ENCODE measurements at places on chromosomes 11 and 22.

- no peak for DNase-seq
Measured at GRCh38 chr22:26174280-26174679, 5.0 kb downstream of the SEZ6L start.

DNA sequence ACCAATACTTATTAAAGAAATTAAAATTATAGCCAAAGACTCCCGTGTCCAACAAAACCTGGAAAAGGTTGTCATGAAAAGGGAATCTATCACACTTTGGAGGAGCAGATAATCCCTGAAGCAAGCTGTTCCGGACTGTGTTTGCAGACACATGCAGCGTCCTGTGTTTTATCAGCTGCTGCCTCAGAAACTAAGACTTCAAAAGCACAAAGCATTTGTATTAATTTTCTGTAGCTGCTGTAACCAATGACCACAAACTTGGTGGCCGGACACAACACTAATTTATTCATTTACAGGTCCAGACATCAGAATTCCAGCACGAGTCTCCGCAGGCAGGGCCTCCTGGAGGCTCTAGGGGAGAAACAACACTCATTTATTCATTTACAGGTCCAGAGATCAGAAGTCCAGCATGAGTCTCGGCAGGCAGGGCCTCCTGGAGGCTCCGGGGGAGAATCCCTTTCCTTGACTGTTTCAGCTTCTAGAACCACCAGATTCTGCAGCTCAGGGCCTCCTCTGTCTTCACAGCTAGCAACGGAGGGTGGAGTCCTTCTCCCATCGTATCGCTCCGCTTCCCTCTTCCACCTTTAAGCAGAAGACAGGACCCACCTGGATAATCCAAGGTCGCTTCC is 465.3 kb downstream of the BRD1 start:
- no peak for DNase-seq

DNA sequence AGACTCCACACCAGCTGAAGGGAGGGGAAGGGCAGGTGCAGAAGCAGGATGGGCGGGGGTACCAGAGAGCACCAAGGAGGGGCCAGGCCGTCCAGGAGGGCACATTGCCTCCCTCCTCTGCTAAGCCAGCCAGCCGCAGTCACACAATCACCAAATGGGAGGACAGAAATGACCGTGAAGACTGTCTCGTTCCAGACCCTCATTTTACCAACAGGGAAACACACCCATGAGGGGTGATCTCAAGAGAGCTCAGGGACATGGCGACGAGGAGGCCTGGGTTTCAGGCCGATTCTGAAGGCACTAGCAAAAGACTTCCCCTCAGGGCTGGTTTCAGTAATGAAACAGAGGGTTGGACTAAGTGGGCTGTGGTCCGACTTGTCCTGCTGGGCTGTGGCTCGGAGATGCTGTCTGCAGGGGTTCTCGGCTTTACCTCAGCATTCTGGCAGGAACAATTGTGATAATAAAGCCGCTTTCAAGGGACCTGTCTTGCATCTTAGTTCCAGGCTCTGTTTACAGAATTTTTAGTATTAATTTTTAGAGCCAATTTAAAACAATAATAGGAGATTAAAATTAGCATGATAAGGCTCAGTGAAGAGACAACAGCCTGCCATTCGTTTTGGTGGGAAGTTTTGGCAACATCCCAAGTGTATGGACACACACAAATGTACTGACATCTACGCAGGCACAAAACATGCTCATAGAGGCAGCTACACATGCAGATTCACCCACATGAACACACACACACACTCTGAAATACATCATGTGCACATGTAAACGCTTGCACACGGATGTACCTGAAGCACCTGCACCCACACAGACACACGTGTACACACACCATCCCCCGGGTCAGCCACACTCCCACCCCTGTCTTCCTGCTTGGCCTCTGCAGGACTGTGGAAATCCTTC is 2.0 kb upstream of the B3GAT1 start:
- no peak for DNase-seq

DNA sequence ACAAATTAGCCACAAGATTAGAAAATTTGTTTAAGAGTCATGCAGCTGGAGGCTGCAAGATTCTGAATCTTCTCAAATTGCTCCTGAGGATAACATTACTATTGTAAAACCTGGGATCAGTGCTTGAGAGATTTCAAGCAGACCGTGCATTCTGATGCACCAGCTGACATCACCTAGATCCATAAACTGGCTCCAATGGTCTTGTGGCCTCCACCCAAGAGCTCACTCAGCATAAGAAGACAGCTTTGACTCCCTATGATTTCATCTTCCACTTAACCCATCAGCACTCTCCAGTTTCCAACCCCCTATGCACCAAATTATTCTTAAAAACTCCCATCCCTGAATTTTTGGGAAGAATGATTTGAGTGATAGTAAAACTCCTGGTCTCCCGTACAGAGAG is 1007.9 kb upstream of the TENM4 start:
- no peak for DNase-seq

DNA sequence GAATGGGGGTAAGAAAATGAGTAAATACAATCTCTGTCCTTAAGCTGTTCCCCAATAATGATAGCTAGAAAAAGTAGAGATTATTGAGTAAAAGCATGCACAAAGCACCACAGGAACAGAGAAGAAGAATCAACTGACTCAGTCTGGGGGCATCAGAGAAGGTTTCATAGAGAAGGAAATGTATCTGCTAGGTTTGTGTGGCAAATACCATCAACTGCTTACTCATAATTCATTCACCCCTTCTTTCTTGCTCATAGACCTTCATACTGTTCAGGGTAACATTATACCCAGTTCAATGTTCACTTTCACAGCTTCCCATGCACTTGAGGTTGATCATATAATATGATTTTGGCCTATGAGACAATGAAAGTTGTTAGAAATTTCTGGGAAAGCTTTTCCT is 85.2 kb upstream of the SCUBE2 start:
- DNase-seq: no peak

DNA sequence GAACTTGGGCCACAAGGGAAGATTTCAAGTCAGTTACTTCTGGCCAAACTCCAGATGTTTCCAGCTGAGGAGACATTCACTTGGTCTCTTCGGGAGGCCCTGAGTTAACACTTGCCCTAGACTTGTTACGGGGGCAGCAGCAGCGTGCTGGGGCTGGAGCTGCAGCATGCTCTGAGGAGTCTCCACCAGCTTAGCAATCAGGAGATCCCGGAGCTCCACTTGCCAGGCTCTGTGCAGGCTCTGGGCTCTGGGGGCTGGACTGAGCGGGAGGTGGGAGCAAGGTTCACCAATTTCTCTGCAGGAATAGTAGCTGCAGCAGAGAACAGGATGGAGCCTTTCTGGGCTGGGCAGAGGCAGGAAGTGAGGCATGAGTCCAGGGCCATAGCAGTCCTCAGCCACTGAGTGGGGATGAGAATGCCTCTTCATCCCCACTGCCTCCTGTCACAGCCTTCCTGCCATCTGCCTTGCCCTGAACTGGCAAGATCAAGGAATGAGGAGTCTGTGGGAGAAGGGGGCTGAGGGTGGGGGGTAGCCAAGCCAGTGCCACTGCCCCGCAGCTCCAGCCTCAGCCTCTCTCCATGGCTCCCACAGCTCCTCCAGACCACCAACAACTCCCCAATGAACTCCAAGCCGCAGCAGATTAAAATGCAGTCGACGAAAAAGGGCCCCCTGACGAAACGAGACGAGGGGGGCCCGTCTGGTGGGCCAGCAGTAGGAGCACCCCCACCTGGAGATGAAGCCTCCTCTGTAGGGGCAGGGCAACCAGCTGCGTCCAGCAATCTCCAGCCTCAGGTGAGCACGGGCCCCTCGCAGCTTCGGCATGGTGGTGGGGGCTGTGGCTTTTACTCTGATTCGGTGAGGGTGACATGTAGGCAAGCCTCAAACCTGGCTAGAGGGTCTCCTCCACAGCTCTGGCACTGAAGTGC is 23.4 kb downstream of the GTPBP1 start:
- peak; percentile 12 for DNase-seq

DNA sequence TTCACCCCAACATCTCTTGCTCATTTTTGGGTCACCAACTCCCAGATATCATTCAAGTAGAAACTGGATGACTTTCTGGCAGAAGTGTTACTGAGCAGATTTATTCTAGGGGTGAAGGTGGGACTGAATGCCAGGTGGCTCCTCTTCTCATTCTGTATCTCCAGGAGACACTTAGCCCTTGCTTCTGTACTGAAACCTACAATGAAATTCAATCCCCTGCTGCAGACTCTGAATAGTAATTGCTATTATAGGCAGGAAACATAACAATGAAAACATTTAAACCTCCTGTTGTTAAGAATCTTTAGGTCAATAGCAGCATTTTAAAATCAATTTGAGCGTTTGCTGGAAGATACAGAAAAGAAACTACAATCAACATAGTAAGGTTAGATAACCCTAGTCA is 879.4 kb upstream of the TENM4 start:
- no peak for DNase-seq

- no peak for DNase-seq
Measured at GRCh38 chr22:23094695-23095681, 24.7 kb downstream of the GNAZ start.
